ENCODE measurements at places on chromosomes 2 and 18.

- DNase-seq: no peak
These were observed 150.9 kb downstream of the COL6A3 start for GRCh38 chr2:237262838-237263771.

DNA sequence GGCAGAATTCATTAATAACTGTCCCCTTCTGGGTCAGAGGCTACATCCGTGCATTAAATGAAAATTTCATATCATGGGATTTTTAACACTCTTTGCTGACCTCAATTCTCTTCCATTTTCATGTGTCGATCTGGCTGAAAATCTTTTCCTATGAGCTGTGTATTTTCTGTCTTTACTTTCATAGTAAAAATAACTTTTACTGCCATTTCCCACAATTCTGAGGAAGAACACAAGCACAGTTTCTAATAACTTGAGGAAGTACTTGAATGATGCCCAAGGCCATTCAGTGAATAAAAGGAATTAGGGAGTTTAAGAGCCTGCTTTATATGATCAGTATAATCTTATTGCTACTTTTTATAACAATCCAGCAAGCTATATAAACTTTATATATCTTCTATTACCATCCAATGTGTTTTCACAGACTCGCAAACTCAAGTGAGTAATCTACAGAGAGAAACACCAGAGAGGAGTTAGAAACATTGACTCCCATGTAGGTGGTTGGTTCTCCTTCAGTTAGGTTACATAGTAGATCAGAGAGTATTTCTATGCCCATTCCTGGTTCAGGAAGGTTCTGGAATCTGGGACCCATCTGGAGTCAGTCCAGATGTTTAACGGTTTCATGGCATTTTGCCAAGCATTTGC is 340.0 kb downstream of the FBXO15 start:
- no peak for DNase-seq

DNA sequence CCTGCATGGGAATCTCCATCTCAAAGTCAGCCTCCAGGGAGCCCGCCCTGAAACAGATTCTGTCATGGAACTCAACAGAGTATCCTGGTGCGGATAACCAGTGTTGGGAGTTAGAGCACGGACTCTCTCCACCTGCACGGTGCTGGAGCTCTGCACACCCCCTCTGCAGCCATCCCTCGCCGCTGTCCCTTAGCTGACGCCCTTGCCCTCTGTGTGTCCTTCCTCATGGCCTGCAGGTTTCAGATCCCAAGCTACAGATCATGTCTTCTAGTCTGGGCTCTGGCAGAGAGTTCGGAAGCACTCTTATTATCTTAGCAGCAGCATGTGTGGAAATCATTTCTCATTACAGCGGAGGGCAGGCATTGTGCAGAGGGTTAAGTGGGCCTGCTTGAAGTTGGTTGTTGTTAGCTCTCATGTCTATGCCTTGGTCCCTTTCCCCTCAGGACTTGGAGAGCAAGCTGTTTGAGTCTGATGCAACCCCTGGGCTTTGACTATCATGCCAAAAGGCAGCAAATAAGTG is 26.0 kb downstream of the TMEM127 start:
- no peak for DNase-seq

DNA sequence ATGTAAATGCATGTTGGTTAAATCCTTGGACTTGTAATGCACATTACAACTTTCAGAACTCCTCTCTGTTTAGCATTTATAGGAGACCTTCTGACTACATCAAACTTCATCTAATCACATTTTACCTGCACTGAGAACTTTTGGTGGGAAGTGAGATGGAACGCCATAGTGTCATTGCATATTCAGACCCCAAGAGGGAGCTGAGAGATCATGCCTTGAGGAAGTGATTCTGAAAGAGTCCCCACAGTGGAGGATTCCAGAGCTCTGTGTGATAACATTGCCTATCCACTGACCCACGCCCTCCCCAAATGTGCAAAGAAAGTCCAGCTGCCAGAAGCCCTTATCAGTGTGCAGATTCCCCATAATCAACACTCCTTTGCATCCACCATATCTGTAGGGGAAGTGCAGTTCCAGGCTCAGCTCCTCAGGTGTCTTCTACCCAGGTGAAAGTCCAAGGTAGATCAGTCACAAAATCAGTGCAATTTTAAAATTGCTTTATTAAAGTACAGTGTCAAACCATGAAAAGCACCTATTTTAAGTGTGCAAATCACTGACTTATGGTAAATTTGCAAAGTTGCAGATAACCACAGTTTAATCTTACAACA is 212.4 kb downstream of the RPIA start:
- no peak for DNase-seq

GRCh38 chr2:46836295-46837111 is 79.1 kb downstream of the MCFD2 start:
- no peak for DNase-seq

DNA sequence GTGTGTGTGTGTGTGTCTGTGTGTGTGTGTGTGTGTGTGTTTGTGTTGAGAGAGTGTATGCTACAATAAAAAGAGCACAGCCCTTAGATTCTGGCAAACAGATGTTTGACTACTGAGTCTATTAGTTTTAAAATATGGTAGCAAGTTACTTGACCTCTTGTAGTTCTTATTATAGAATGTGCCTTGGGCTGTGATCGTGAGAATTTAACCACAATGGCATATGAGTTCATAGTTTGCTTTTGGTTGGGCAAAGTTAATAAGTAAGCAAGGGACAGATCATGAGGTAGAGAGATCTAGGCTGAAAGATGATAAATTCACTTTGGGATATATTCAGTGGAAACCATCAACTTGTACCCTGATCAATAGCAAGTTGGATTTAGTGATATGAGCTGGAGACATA is 334.3 kb upstream of the VWC2L start:
- no peak for DNase-seq

DNA sequence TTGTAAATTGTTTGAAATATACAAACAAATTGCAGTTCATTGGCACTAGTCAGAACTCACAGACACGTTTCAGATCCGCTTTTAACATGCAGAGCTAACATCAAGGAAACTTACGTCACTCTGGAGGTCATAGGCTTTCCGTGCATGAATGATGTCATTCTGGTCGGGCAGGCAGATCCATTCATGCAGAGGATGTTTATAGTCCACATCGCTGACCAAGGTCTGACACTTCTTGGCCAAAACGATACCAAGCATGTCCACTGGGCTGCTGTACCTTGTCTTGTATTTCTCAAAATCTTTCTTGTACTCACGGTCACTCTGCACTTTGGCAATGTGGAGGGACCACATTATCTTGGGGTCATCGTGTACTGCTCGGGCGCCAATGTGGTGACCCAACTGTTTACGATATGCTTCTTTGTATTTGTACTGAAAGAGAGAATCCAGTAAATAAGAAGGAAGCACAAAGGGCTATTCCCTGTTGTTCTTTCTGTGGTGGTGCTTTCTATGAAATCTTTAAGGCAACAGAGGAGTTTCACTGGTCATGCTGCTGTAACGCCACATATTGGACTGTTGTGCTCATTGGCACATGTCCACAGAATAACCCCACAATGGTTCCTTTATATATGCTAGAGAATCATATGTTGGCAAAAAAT is 114.8 kb downstream of the NEB start:
- no peak for DNase-seq

DNA sequence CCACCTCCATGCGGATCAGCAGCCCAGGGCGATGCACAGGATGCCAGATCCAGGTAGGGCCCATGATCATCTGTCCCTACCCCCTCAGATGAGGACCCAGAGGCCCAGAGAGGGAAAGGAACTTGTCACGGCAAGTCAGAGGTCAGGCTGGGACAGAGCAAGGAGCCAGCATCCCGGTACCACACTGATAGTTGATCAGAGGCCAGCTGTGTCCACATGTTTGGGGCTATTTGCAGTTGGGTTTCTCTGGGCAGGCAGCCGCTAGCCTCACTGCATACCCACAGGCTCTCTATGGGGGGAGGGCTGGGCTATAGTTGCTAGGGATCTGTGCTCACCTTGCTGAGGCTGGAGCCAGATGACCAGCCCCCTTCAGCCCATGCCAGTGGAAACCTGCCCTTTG is 9.6 kb downstream of the GAREM2 start:
- no peak for DNase-seq

DNA sequence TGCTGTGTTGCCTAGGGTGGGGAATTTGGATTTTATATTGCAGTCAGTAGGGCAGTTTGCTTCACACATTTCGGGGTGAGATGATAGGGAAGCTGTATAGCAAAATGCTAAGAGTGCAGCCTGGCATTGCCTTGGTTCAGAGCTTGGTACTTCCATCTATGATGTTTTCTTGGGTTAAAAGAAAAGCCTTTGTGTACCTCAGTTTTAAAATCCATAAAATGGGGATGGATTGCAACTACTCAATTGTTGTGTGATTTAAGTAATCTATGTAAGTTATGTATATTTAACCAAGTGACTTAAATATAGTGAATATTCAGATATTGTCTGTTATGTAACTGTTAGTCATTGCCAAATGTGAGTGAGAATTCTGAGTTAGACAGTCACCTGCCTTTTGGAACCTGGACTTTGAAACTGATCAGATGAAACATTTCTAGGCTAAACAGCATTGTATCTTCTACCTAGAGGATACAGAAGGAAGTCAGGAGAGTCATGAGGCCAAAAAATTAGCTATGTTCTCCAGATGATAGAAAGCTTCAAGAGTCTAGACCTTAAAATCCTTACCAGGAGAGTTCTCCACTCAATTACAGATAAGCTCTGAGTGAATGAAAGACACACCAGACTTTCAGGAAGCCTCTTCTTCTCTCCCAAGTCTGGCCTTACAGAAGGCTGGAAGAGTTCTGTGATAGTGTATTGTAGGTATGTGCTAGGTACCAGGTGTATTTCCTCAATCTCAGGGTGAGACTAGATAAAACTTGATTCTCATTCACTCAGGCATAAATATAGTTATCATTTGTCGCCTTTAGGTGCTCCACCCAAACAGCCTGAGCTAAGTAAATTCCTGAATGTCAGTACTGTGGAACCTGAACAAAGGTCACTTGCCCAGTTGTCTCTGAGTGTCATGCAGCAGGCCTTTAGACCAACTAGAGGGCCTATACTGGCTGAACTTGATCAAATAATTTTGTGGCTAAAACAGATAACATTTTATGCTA is 7.5 kb downstream of the RIOK3 start:
- DNase-seq: no peak

- DNase-seq: no peak
These were observed 107.2 kb downstream of the GALNT1 start for GRCh38 chr18:35688757-35689156.

GRCh38 chr2:239559417-239560261 is 158.8 kb upstream of the HDAC4 start:
- DNase-seq: no peak

GRCh38 chr2:210324458-210324857 is 9.5 kb upstream of the MYL1 start:
- no peak for DNase-seq

- no peak for DNase-seq
These were observed 280.1 kb downstream of the NEDD4L start for GRCh38 chr18:58323866-58324762.

- DNase-seq: no peak
These were observed 295.1 kb downstream of the CNTNAP5 start for GRCh38 chr2:124320051-124320688.

- DNase-seq: no peak
These were observed 91.5 kb downstream of the SETBP1 start for GRCh38 chr18:44771956-44772917.

- no peak for DNase-seq
These were observed 171.2 kb downstream of the ACOXL start for GRCh38 chr2:110903548-110903947.

- no peak for DNase-seq
These were observed 1.1 kb downstream of the TMEM18 start for GRCh38 chr2:675982-676646.

GRCh38 chr2:219220652-219221402 is 2.1 kb upstream of the ABCB6 start:
- no peak for DNase-seq

DNA sequence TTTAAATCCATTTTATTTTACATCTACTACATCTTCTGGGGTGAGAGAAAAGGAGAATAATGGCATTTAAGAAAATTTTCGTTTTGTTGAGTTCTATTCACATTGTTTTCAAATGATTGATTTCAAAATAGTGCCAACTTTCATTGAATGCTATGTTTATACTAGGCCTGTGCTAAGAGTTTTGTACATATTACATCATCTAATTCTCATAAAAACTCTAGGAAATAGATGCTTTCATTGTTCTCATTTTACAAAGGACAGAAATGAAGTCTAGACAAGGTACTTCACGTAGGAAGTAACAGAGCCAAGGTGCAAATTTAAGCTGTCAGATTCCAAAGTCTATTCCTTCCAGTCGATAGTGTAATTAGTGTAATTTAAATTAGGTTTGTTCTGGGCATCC is 402.8 kb upstream of the UBE2E3 start:
- DNase-seq: no peak

- no peak for DNase-seq
These were observed 179.3 kb downstream of the GLI2 start for GRCh38 chr2:120914839-120915521.

Measured in naive thymus-derived CD8-positive, alpha-beta T cell (primary cell).